ENCODE measurements at places on chromosomes 3 and 15.

DNA sequence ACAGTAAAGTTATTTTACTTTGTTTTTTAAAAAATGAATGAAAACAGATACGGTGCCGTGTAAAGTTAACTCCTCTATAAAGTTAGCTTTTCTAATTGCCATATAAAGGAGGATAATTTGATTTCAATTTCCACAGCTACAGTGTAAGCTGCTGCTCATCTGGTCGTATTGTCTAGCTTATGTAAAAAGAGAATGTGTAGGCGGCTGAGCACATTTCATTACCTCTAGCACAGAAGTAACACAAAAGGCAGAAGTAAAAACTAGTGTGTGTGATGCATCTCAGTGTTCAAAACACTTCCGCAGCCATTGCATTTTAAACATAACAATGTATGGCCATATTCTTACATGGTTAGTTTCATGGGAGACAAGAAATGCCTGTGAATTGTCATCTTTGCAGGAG lies 105.0 kb upstream of the P2RY1 start:
- no peak for DNase-seq

DNA sequence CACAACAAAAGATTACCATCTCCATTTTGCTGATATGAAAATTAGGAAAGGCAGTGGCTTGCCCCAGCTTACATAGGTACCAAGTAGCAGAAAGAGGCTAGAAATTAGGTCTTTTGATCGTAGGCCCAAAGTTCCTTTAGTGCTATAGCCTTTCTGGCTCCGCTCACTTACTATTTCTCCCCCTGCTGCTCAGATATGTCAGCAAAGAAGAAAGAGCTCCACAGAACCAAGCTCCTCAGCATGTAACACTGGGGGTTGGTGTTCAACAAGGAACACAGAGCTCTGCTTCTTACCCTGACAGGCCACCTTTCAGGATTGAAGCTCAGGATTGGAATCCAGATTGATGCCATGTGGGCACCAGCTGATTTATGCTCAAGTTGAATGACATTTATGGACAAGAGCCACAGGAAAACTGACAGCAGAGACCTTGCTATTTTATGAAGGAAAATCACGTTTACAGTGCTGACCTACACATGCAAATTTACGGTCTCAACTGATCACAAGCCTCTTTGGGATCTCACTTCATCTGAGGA lies 6.1 kb upstream of the IL12A start:
- DNase-seq, result no peak

DNA sequence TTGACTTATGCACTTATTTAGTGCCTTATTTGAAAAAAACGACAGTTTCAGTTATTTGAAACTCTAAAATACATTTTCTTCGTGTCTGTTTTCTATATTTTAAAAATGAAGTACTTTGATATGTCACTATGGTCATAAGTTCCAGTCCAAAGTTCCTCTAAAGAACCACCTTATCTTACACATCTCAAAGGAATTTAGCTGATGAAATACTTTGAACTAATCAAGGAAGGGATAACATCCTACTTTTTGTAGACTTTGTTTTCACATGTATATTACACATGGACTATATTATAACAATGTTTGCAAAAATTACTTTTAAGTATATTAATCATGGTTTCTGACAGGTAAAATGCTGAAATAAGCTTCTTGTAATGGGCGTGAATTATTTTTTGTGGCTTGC lies 265.8 kb upstream of the ZNF717 start:
- DNase-seq, result no peak

DNA sequence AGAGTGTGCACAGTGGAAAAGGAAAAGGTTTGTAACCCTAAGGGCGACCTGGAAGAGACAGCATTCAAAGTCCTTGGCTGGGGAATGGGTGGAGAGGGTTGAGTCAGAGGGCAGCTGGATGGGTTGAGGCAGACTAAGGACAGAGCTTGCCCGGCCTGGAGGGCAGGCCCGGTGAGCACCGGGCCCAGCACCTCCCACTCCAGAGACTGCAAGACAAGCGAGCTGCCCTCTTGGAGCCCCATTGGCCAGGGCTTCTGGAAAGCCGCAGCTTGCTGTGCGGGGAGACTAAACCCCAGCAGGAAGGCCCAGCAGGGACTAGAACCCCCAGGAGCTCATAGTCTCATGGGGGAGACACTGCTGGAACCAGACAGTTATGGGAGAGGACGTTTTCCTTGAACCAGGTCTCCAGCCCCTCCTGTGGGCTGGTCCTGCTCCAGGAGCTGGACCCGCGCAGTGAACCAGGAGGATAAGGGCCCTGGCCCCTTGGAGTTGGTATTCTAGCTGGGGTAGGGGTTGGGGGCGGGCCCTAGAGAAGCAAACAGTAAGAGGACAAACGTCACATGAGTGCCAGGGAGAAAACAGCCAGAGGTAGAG lies 59.1 kb downstream of the RGMA start:
- no peak for DNase-seq

DNA sequence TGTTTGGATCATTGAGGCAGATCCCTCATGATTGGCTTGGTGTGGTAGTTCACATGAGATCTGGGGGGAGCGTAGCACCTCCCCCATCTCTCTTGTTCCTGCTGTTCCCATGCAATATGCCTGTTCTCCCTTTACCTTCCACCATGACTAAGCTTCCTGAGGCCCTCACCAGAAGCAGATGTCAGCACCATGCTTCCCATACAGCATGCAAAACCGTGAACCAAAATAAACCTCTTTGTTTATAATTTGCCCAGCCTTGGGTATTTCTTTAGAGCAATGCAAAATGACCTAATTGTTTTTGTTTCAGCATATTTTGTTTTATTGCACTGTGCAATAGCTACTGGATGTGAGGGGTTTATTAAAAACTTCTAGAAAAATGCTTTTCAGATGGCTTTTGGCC lies 56.6 kb upstream of the CHST2 start:
- DNase-seq, result no peak

DNA sequence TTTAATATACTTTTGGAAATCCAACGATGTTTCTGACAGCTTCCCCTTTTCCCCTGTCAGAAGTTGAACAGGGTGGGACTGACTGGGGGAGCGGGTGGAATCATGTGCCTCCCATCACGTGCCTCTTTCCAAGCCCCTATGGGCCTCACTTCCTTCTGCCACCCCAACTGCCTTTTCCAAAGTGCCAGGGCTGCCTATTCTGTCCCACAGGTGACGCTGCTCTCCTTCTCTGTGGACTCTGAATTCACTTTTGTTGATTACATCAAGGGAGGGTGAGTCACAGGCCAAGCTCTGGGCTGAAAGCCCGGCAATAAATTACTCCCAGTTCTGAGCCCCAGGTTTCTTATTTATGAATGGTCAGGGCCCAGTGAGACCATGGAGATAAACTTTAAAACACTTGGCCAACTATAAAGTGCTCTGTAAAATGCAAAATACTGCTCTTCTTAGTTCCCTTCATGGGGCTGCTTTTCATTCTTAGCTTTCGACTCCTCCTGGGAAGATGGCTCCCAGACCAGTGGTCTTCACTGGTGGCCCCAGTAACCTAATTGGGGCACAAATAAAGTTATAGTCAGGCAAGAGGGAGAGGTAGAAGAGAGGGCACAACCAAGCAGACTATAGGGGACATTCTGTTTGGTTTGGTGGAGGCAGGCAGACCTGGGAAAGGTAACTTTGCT lies 12.3 kb downstream of the CPNE9 start:
- no peak for DNase-seq

GRCh38 chr15:50321680-50322210 lies 33.3 kb downstream of the GABPB1 start:
- DNase-seq, result no peak

DNA sequence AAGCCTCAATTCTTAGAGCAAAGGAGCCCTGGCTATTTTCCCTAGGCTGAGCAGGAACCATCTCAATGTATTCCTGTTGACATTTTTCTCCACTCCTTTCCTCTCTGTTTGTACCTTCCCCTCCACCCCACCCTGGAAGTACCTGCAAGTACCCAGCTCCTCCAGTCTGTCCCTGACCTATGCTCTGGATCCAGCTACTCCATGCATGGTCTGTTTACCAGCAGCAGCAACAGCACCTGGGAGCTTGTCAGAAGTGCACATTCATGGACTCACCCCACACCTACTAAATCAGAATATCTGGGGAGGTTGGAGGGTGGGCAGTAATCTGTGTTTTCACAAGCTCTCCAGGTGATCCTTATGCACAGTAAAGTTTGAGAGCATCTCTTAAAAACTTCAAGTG lies 240.7 kb upstream of the UMPS start:
- DNase-seq, result no peak

- no peak for DNase-seq
These were observed 491.4 kb downstream of the TUSC7 start for GRCh38 chr3:117200962-117201361.

- no peak for DNase-seq
These were observed 115.7 kb downstream of the ARRDC4 start for GRCh38 chr15:98076021-98076816.

GRCh38 chr3:16803019-16803418 lies 81.7 kb upstream of the PLCL2 start:
- no peak for DNase-seq

GRCh38 chr3:17741621-17742101 lies 770 bp downstream of the TBC1D5 start:
- no peak for DNase-seq

DNA sequence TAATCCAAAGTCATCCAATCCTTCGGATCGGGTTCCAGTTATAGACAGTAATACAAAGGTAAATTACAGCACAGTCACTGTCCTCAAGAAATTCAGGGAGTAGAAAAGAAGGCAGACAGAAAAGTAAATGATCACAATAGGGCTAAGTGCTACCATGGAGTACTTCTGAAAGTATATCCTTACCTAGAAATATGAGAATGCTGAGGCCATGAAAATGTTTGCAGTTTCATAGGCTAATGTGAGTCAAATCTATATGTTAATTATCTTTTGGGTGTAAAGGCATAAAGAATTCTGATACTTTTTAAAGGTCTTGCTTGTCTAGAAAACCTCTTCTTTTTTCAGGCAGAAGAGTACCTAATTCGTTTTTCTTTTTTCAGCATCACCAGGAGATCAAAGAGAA lies 29.8 kb downstream of the PBRM1 start:
- no peak for DNase-seq

DNA sequence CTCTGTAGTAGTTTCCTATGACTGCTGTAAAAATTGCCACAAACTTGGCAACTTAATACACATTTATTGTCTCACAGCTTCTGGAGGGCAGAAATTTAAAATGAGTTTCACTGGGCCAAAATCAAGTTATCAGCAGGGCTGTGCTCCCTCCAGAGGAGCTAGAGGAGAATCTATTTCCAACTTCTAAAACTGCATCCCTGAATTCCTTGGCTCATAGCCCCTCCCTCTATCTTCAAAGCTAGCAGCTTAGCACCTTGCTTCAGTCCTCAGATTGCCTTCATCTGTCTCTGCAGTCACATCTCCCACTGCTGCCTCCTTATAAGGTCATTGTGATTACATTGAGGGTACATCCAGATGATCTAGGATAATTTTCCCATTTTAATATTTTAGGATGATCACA lies 17.8 kb upstream of the GADL1 start:
- DNase-seq, result no peak

GRCh38 chr3:98972720-98973119 lies 71.2 kb upstream of the DCBLD2 start:
- no peak for DNase-seq

DNA sequence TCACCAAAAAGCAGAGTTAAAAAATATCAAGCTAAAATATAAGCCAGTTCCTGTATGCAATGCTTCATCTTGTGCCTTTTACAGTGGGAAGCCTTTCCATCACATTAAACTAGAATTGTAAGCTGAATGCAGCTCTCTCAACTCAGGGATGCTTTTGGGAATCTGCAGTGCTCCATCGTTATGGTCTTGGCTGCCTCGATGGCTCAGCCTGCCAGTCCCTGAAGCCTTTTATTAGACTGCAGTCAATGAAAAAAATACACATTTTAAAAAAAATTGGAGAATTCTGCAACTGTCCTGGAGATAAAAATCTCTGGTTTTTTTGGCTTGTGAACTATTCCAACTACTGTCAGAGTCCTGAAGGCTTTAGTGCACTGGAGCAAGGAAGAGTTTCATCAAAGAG lies 53.0 kb downstream of the FRMD4B start:
- no peak for DNase-seq

GRCh38 chr15:92600856-92601255 lies 54.7 kb downstream of the FAM174B start:
- no peak for DNase-seq

- no peak for DNase-seq
These were observed 2.0 kb downstream of the TRIM59 start for GRCh38 chr3:160447544-160447943.

GRCh38 chr3:141603473-141604035 lies 116.7 kb downstream of the RASA2 start:
- DNase-seq, result no peak

DNA sequence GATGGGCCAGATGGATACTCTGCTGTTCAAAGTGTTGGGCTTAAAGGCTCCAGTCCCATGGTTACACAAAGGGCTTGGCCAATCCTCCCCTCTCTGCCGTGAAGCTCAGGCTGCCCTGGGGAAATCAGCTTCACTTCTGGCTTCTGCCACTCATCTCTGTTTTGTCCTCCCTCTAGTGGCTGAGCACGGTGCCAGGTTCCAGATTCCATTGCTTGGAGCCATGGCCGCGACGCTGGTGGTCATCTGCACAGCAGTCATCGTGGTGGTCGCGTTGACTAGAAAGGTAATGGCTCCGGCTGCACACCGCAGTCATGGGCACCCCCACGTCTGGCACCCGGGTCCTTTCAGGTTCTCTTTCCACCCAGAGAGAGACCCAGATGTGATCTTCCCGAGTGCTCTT lies 5.6 kb downstream of the TIGIT start:
- DNase-seq, result no peak

Data from cortex of kidney (tissue), 1 donor.